ENCODE measurements at places on chromosomes 11 and 22.
A peak's percentile ranks its signal among the peaks of the same experiment; 100 is the strongest.

DNA sequence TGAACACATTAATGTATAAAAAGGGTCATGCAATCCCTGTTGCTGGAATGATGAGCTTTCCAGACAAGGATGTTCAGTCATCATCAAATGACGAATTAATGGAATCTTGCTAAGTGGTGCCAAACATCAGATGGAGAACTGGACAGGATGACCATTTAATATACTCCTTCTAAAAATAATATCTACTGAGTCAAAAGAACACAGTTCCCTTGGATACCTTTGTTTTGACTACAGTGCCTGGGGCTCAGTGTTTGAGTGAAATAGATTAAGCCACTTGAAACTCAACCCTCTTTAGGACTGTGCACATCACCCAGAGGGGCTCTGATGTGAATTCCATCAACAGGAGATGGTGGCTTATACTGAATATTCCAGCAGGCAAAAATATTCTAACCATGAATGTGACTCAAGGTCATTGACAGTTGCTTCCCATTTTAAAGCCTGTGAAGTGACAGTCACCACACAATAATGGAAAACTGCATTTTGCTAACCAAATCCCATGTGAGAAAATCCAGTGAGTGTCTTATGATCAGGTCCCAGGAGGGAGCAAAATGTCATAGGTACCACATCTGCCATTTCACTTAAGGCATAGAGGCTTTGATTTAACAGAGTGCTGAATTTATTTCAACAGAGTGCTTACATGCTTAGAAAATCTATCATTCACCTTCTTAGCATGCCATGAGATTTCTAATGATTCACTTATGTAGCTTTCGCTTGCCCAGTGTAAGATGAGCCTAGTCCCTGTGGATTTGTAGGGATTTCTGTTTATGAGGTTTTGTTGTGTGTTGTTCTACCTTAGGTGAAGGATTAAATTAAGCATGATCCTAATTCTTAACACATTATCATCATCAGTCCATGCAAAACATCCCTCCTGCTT lies 41.3 kb upstream of the SLN start:
- no peak for DNase-seq

DNA sequence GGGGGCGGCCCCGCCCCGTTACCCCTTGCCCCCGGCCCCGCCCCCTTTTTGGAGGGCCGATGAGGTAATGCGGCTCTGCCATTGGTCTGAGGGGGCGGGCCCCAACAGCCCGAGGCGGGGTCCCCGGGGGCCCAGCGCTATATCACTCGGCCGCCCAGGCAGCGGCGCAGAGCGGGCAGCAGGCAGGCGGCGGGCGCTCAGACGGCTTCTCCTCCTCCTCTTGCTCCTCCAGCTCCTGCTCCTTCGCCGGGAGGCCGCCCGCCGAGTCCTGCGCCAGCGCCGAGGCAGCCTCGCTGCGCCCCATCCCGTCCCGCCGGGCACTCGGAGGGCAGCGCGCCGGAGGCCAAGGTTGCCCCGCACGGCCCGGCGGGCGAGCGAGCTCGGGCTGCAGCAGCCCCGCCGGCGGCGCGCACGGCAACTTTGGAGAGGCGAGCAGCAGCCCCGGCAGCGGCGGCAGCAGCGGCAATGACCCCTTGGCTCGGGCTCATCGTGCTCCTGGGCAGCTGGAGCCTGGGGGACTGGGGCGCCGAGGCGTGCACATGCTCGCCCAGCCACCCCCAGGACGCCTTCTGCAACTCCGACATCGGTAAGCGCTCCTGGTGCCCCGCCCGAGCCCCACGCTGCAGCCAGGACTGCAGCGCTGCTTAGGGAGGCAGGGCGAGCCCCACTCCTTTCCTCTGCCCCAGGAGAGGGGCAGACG lies at the start of gene TIMP3:
TSS of gene TIMP3 (plus strand) at position 169 of the 700 bp plus-strand sequence. CDS start at position 466, 297 bp downstream.
- DNase-seq = no peak

DNA sequence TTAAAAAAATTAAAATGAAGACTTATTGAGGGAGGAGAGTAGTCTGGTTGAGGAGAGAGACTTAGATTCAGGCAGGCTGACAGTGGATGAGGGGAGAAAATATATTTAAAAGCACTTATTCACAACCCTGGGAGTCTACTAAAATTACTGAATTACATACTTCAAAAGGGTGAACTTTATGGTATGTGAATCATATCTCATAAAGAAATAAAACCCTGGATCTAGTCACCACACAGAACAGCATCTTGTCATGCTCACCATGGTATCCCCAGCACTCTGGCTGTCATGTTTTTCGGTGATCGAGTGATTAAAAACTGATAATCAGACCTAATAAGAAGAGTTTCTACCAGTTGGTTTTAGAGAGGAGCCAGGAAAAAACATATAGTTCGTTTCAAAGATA lies 11.0 kb downstream of the TEAD1 start:
- DNase-seq = no peak

- no peak for DNase-seq
These were observed 33.5 kb downstream of the PDE3B start for GRCh38 chr11:14677146-14677545.

DNA sequence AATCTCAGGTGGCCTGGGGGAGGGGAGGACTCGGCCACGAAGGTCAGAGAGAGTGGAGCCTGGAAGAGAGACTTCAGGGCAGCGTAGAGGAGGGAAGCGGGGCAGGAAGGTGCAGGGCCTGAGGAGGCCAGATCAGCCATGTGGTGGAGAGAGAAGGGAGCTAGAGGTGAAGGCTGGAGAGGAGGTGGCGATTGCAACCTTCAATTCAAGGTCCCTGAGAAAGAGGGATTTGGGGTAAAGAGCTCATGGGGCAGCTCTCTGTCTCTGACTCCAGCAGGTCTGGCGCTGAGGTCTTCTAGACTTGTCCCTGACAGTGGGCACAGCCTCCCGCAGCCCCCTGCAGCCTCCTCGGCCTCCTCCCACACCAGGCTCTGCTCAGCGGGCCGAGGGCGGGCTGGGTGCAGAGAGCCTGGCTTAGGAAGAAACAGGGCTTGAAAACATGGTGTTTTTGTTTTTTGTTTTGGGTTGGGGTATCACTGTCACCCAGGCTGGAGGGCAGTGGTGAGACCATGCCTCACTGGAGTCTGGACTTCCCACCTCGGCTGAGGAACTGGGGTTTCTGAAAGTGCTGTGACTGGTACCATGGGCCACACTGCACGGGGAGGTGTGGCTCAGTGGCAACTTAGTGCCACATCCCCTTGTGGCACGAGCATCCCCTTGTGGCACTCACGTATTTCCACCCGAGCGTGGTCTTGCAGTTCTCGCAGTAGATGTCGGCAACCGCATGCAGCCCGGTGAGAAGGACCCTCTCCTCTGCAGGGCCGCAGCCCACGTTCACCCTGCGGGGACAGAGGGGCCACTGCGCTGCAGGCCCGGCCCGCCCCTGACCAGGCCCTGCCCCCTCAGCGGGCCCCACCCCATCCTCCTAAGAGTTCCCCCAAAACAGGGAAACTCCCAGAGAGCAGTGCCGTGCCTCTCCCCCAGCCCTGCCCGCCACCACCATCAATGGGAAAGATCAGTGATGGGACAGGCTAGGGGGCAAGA lies 32.6 kb downstream of the YPEL1 start:
- no peak for DNase-seq

DNA sequence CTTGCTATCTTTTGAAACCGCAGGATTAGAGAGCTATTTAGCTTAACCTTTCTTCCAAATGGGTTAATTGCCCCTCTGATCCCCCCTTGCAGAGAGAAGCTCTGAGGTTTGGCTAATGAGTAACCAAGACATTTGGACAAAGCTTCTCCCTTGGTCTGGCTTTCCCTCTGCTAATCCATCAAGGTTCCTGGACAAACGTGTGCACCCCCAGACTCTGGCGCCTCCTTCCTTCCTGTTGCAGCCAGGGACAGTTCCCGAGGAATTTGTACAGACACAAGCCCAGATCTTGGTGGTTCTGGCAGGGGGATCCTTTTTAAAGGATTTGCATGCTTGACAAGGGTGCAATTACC lies 1.6 kb downstream of the KIAA1671 start:
- no peak for DNase-seq

GRCh38 chr22:47166033-47166404 lies 403.6 kb downstream of the TBC1D22A start:
- DNase-seq = no peak

GRCh38 chr11:64322925-64323260 lies 5.0 kb downstream of the PRDX5 start:
- DNase-seq = no peak

GRCh38 chr22:47460176-47460575 lies 697.7 kb downstream of the TBC1D22A start:
- no peak for DNase-seq

DNA sequence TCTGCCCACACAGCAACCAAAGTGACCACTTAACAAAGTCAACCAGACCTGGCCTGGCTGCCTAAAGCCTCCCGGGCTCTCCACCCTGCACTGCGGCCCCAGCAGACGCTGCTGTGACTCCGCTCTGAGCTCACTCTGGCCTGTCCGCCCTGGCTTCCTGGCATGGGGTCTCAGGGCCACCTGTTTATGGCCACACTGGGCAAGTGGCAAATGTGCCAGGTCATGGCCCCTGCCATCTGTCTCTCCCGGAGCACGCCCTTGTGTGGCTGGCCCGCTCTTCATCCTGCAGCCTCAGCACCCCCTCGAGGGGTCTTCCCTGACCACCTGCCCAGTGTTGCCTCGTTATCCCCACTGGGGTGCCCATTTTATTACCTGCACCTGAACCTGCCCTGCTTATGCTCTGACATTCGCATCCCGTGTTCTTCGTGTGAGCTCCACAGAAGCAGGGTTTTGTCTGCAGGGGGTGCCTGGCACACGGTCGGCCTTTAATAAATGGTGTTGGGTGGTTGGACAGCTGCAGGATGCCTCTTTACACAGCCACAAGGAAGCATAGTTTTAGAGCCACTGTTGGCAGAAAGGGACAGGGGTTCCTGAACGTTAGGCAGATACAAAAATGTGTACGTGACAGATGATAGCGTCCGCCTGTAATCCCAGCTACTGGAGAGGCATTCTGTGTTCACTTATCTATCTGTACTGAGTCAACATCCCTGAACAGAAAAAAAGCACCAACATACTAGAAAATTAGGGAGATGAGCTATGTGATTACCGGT lies 785.6 kb downstream of the TBC1D22A start:
- DNase-seq = peak; percentile 49

GRCh38 chr11:19711911-19712280 lies 741 bp upstream of the NAV2 start:
- no peak for DNase-seq

DNA sequence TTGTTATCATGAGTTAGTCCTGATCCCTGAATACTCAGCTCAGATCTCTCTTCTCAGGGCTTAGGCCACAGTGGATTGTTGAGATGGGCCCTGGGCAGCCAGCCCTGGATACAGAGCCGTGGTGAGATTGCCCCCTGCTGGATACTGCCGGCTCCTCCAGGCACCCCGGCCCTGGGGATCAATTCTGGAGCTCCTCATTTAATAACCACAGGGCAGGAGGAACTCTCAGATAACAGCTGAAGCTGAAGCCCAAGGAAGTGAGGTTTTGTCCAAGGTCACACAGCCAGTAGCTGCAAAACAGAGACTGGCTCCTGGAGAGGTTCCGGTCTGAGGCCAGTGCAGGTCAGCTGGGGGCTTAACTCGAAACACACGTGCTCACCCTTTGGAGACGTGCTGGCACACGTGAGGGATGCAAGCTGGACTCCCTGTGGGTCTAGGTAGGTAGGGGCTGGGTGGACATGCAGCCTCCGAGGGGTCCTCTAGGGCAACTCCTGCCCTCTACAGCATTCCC lies 16.0 kb downstream of the USH1C start:
- no peak for DNase-seq

DNA sequence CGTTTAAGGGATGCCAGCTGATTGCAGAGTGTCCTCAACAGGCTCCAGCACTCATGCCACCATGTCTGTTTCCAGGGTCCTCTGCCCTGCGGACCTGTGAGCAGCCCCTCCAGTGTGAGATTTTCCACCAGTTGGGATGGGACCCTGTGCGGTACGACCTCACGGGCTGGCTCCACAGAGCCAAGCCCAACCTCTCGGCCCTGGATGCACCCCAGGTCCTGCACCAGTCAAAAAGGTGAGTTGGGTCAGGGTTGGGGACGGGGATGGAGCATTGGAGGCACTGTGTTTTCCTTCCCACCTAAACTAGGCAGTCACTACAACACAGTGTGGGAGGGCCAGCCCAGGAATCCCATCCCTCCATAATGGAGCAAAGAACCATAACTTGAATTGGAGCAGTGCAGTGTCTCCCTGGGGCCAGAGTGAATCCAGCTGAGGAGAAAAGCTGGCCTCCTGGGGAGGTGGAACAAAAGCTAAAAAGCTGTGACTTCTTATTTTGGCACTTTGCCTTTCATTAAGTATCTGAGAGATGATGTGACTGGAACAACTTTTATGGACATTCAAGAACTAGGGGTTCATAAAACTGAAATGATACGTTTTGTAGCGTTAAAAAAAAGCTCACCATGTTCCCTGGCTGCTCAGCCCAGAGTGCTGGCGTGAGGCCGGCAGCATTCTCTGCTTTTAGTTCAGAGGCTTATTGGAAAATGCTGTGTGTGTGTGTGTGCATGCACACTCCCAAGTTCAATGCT lies 101.8 kb downstream of the MYO18B start:
- DNase-seq = no peak

DNA sequence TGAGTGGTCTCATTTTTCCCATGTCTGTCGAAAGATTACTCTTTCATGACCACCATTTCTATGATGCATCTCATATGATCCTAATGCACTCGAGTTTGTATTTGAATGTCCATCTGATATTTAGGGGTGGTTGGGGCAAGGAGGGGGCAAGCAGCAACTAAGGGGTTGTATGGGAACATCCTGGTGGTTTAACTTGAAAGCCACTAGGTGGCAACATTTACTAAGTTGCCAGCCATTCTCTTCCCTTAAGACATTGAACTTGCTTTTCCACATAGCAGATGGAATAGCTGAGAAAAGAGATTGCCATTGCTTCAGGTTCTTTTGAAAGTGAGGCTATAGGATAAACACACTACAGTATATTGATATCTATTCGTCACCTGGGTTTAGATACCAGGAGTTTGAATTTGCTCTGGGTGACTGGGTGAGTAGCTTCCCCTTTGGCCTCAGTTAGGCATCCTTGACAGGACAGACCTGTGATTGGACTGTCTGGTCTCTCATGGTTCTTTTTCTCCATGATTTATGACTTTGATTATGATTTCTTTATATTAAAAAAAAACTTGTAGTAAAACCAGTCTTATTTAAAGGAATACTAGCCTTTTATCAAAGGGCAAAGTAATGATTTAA lies 32.4 kb downstream of the NF2 start:
- DNase-seq = no peak

GRCh38 chr11:46669711-46670139 lies 30.7 kb downstream of the ARHGAP1 start:
- no peak for DNase-seq

GRCh38 chr11:114377612-114378267 lies 22.6 kb downstream of the C11orf71 start:
- DNase-seq = no peak
